ENCODE measurements at places on chromosomes 2 and 18.

GRCh38 chr18:55897091-55897689, 309.2 kb upstream of the TCF4 start:
- DNase-seq, result no peak

DNA sequence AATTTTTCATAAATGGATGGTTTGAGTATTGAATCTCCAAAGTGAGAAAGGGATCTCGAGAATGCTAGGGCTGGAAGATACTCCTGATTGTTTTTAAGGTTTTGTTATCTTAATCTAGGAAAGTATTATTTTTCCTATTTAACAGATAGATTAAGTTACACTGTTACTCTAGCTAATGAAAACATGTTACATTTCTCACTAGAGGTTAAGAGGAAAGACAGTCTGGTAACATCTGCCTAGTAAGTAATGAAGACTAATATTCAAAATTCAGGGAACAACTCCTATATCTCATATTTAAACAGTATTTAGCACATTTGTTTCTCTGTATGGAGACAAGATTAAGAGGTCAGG, 2.0 kb downstream of the GALNT3 start:
- no peak for DNase-seq

DNA sequence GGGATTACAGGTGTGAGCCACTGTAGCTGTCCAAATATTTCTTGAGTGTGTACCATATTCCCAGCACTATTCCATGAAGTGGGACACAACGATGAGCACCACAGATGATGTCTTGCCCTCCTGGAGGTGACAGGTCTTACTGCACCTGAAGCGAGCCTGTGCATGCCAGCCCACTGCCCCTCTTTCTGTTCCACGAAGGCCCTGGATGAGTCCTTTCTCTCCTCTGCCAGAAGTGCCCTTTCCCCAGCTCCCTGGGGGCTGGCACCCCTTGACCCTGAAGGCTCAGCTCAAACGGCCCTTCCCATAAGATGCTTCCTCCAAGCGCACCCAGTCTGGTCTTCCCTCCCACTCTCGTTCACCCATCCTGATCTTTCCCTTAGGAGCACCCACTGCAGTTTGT, 5.5 kb downstream of the ATP6V1B1 start:
- no peak for DNase-seq

DNA sequence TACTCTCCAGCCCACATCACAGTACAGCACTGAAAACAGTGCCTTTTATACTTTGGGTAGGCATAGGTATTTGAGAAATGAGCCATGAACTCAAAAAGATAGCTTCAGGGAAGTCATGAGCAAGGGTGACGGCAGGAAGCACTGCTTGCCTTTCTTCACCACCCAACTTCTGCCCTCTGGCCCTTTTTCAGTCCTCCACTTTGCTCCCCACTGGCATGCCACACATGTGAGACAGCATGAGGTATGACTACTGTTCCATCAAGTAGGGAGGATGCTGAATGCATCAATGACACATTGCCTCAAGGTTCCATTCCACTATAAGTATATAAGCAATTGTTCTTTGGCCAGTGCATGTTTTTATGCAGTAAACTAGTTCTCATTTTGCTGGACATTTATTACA, 373.0 kb downstream of the NRXN1 start:
- DNase-seq, result no peak

Measured in hindlimb muscle (tissue), 1 donor.